Left ventricle myocardium inferior (tissue), 1 donor: ENCODE measurements at places on chromosomes 2 and 18.

- no peak for DNase-seq
Measured at GRCh38 chr18:59357928-59358327, 1.1 kb downstream of the LMAN1 start.

GRCh38 chr2:74225698-74226459 lies 27.5 kb downstream of the MTHFD2 start:
- DNase-seq: peak; percentile 26

GRCh38 chr2:192544371-192544955 lies 349.7 kb upstream of the TMEFF2 start:
- no peak for DNase-seq

DNA sequence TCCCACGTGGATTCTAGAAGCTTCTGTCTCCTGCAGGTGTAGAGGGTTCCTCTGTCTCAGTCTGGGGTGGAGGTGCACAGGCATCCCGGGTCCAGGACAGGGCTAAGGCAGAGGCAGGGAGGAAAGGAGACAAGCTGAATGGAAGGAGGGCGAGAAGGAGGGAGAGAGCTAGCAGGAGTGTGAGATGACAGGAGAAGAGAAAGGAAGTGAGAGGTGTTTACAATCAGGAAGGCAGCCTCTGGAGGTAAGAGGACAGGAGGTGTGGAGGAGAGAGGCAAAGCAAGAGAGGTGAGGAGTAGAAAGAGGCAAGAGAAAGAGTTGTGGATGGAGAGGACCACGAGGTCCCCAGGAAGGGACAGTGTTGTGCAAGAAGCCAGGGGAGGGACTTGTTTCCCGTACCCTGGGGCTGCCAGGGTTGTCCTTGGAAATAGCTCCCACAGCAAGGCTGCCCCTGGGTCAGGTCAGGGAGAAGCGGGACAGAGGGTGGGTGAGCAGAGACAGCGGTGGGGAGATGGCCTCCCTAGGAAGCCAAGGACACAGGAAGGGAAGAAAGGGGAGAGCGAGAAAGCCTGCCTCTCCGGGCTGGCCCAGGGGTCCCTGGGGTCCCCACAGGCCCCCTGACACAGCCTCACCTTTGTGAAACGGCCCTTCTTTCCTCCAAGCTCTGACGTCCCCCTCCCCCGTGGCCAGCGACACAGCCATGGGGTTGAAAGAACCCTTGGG lies 136.9 kb downstream of the CYP26B1 start:
- DNase-seq: no peak

- DNase-seq: no peak
Measured at GRCh38 chr2:82781176-82781915, 1677.7 kb downstream of the SUCLG1 start.

GRCh38 chr2:70627211-70627898 lies 73.7 kb upstream of the TGFA start:
- DNase-seq: no peak

DNA sequence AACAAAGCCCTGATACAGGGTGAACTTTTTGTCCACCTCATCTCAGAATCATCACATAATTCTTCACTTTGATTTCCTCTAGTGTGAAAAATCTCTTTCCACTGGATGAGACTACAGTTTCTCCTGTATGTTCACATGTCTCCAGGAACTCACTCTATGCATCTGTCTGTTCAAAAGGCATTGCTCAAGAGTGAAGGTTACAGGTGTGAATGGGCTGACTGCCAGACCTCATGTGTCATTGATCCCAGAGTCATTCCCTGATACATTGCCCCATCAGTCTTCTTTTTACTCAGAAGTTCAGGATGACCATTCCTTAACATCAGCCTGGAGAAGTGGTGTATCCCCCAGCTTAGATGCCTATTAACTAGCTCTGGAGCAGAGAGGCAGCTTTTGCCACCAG lies 4.4 kb upstream of the DSC3 start:
- DNase-seq: no peak

DNA sequence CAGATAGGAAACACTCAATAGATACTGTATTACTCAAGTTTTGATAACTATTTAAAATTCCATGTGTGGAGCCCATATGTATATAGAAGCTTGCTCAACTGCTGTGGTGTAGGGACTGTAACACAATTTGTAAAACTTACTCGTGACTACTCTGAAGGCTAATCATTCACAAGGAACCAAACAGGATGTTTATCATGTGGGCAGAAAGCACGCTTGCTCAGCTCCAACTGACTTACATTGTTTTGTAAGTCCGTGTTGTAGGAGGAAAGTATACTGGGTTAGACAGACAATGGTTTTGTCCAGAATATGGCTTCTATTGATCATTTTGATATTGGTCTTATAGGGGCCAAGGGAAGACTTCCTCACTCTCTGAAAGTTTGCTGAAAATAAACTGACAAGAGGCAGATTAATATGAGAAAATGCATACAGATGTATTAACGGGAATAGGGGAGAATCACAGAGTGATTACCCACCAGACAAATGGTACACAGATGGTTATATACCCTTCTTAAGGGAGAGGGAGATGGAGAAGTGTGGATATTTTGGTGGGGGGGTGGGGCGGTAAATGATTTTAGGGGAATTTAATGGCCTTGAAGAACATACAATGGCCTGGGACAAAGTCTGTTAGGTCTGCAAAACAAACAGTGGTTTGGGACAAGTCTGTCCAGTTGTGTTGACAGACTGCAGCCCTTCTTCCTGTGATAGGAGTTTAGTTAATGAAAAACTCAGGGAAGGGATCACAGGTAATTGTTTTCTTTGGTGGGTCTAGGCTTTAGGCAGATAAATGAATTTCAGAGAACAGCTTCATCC lies 259.3 kb upstream of the SP5 start:
- no peak for DNase-seq

DNA sequence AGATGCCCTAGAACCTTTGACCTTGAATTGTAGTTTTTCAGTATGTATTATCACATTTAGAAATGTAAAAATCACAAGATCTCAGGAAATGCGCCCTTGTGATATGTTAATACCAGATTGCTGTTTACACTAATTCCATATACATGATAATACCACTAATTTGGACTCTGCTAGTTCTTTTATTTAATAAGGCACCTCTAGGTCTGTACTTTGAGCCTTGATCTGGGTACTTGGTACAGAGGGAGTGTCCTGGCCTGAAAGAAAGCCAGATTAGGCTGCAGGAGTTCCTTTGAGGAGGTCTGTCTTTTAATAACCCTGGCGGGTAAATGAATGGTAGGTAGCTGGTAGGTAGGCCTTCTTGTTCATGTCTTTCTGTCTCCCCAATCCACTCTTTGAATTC lies 26.3 kb downstream of the PLEKHA3 start:
- no peak for DNase-seq

GRCh38 chr2:238811759-238812158 lies 36.1 kb upstream of the TWIST2 start:
- no peak for DNase-seq

DNA sequence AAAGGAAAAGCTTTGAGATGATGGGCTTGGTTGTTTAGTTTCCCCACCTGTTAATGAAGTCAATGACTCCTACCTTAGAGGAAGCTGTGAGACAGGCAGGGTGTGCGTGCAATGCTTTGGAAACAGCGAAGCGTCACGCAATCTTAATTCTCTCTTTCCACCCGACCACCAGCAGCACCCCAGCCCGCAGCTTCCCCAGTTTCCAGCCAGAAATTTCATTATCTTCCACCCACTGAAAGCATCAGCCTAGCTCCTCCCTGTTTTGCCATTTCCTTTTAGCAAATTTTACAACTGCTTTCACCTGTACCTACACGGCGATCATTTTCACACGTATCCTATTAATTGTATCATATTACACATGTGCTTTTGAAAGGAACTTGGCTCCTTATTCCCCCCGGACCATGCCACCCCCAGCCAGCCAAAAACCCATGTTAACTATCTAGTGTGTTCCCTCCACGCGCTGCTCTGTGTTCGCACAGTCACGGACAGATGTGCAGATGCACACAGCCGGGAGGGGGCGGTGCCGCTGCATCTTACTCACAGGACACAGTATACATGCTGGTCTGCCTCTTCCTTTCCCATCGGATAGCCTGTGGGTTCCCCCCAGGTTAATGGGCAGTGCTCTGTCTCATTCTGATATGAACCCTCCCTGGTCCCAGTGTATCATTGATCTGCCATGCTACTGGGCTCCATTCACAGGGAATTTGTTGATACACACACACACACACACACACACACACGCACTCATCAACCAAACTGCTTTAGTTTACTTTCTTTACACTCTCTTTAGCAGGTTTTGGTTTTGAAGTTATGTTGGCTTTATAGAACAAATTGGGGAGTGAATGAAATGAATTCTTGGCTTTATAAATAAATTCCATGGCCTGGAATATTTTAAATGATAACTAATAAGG lies 22.4 kb downstream of the CYP27C1 start:
- DNase-seq: peak; percentile 44

DNA sequence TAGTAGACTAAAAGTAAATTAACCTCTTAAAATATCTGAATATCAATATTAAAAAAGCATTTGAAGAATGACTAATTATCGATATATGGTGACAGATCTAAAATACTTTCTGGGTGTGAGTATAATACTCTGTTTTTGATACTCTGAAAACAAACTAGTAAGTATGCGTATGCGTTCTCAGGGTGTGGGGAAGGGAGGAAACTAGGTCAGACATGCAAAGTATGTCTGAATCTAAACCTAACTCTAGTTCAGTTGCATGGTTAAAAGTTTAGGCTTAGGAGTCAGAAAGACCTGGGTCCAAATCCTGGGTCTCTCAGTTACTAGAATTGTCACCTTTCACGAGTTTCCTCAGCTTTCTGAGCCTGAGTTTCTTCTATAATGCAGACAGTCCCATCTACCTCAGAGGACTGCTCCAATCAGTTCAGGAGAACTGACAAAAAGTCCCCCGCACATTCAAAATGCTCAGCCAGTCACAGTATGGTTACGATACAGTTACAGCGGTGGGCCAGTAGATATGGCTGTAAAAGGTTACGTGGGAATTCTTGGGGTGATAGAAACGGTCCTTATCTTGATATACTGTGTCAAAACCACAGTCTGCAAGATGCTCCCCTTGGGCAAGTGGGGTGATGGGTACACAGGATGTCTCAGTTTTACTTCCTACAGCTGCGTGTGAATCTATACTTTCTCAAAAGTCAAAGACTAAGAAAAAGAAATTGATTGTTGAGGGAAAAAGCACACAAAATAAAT lies 29.2 kb downstream of the UNC50 start:
- DNase-seq: no peak

GRCh38 chr2:96110621-96111256 lies 5.6 kb downstream of the ADRA2B start:
- DNase-seq: peak; percentile 12

- DNase-seq: no peak
Measured at GRCh38 chr2:212416086-212416485, 122.5 kb downstream of the ERBB4 start.

- no peak for DNase-seq
Measured at GRCh38 chr2:148658807-148659722, 14.5 kb downstream of the EPC2 start.

DNA sequence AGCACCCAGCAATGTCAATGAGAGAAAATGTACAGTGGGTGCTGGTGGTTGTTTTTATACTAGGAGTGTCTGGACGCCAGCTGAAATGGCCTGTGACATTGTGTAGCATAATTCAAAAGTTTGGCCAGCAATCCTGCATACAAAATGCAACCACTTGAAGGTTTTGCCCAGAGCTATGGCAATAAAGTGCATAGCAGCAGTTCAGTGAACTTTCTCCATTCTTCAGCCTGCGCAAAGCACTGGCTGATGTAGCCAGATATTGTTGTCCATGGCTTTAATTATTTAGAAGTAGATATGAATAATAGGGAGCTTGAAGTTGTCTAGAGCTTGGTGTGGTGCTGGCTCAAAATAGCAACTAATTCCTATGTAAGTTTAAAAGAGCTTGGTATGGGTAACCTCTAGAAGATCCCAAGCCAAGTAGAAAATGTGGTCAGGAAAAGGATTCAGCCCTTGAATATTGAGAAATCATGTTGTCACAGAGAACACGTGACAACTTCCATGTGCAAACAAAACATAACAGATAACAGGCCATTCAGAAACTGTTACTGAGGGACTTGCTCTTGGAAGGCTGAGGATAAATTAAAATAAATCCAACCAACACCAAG lies 33.3 kb upstream of the PGAP1 start:
- DNase-seq: no peak

DNA sequence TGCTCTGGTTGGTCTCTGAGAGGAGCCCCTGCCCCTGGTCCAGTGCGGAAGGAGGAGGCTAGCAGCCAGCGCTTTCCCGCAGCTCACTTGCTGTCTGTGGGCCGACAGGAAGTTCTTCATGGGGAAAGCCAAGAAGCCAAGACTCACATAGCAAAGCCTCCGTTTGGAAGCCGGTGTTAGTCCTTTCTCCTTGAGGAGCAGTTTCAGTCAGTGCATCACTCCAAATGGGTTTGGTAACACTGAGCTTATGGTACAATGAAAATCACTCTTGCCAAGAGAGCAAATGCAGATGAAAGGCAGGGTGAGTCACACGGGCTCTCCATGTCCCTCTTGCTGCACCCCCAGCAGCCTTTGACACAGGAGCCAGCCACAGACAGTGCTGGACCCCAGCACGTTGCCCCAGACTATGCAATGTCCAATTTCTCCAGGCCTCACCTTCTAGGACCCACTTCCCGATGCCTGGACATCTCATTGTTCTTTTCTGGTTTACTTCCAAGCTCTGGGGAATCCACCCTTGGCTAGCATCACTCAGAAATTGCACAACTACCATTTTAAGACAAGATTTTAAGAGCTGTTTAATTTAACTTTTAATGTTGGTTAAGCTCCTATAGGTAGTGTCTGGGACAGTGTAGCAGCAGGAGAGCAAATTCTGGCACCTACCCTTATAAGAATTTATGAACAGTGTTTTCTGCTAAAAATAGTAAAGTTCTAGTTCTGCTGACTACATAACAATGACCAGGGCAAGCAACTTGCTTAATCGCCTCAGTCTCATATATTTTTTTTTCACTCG lies 174.9 kb downstream of the ASB1 start:
- no peak for DNase-seq

DNA sequence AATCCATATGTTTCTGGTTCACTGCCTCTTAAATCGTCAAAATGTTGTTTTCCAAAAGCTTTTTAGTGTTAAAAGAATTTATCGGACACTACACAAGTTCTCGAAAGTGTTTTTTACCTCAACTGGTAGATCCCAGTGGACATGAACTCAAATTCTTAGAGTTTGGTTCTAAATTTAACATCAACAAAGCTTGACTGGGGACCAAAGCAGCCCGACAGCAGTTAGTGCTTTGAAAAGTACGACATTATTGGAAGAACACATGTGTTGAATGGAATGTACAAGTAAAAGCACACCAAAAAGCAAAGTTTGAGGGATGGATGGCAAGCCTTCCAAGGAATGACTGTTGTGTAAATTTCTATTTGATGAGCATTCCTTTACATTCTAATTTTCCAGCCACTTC lies 803.9 kb upstream of the POU3F3 start:
- DNase-seq: no peak

DNA sequence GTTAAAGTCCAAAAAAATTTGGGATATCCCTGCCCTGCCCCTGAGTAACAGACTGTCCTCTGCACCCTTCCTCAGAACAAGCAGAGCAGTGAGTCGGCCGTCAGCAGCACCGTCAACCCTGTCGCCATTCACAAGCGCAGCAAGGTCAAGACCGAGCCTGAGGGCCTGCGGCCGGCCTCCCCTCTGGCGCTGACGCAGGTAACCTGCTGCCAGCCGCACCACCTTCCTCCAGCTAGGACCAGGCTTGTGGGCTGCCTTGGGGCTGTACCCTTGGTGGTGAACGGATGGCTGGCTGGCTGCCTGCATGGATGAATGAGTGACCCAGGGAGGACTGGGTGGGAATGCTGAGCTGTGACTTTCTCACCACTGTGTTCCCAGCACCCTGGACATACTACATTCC lies 236.2 kb downstream of the GLI2 start:
- no peak for DNase-seq
